Stomach (tissue), 19 donors: ENCODE measurements at places on chromosomes 11 and 22. TPM values are rescaled to one million over a fixed set of nuclear protein-coding genes. Genes with fewer than 3 reads are reported as not detected.

Gene FAM118B
- 25.8 TPM for polyA plus RNA-seq

Gene TENM4
- 0.31 TPM for polyA plus RNA-seq

Gene PLAAT3
- 75.0 TPM for polyA plus RNA-seq

Gene SCUBE2
- polyA plus RNA-seq, result 37.1 TPM

Gene USP2
- polyA plus RNA-seq, result 2.6 TPM

Gene SYTL2
- polyA plus RNA-seq, result 86.1 TPM
